ENCODE measurements at places on chromosomes 2 and 18.

- DNase-seq: no peak
Observed at GRCh38 chr2:126307740-126308139, 348.2 kb upstream of the GYPC start.

DNA sequence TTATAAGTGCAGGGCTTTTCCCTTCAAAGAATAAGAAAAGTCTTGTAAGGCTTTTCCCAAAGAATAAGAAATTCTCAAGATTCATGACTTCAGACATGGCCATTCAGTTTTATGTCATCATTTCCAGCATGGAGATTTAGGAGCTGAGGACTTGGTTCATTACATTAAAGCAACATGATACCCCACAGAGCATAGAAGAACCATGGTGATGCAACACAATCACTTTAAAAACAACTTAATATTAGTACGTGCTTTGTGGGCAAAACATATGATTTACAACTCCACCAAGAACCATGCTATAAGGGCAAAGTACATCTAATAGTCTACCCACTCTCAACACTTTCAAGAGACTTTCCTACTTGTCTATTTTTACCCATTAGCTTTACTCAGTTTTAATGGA, 214.4 kb downstream of the SRBD1 start:
- no peak for DNase-seq

DNA sequence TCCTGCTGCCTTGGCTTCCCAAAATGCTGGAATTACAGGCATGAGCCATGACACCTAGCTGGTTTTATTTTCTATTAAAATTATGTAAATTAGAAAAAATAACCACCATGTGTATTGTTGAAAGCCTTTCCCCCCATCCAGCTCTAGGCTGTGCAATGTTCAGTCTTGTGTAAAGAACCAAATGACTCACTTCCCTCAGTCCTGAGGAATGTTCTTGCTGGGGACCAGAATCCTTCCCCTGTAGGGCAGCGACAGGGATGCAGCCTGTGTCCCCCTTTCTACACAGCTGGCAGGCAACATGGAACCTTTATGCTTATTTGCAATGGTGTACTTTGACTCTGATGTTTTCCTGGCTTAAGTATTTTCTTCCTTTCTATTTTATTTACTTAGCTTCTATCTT, 29.4 kb downstream of the AOX1 start:
- no peak for DNase-seq

GRCh38 chr2:141856215-141856919, 274.4 kb downstream of the LRP1B start:
- no peak for DNase-seq

- DNase-seq: no peak
Observed at GRCh38 chr2:204249437-204249836, 295.8 kb upstream of the PARD3B start.

- no peak for DNase-seq
Observed at GRCh38 chr2:129117434-129117833, 798.8 kb upstream of the HS6ST1 start.

- no peak for DNase-seq
Observed at GRCh38 chr2:144876013-144876412, 356.1 kb upstream of the ZEB2 start.

DNA sequence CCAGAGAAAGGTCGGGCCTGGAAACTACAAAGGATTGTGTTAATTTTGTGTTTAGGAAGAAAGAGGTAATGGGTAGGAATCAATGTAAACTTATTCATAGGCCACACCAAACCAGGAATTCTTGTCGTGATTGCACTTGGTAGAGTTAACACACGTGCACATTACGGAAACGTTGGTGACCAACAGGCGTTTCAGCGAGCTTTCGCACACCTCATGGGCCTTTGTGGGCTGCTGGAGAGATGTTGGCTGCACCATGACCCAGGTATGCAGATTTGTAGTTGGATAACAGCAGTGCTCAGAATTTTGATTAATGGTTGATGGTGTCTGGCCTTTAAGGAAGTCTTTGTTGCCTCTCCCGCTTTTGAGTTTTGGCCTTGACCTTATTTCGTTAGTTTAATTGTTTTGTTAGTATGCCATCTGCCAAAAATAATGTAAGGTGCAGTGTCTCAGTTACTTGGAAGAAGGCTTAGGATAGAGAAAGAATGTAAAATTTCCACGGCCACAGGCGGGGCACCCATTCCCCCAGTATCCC, 1.9 kb downstream of the ZNF236 start:
- no peak for DNase-seq

DNA sequence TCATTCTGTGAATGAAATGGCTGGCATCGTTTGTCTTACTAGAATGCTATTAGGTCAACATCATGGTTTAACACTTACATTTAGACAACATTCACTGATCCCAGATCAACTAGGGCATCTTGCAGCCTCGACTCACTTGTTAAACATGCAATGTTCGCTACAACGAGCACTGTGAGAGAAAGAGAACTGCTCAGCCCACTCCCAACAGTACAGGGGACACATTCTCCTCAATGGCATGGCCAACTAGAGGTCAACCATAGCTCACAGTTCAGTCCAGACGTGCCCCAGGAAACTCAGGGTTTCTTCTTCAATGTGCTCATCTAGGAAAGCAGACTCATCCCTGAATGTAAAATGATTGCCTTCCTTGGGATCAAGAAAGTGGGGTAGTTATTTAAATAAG, 5.9 kb downstream of the WIPF1 start:
- DNase-seq: no peak

DNA sequence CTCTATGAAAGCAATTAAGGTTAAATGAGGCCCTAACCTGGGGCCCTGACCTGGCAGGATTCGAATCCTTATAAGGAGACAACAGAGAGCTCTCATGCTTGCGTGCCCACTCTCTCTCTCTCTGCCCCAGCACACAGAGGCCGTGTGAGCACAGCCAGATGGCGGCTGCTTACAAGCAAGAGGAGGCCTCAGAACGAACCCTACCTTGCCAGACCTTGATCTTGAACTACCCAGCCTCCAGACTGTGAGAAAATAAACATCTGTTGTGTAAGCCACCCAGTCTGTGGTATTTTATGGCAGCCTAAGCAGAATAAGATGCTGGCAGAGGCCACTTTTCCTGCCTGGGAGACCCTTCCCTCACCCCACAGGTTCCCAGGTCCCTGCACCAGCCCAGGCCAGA, 5.2 kb upstream of the UBE2F start:
- no peak for DNase-seq

DNA sequence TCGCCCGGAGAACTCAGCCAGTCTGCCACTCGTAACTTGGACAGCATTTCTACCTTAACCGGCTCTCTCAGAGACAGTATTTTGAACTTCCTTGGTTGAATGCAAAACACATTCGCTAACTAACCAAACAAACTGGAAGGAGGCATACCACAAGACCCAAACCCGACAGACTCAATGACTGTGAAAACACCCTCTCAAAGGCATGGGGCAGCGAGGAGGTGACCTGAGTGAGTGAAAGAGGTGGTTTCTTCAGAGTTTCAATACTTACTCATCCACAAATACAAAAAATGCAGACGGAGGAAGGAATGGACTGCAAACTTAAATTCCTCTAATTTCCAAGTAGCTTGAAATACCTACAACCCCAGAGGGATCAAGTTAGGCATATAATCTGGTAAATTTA, 132.9 kb downstream of the GAREM1 start:
- DNase-seq: no peak

DNA sequence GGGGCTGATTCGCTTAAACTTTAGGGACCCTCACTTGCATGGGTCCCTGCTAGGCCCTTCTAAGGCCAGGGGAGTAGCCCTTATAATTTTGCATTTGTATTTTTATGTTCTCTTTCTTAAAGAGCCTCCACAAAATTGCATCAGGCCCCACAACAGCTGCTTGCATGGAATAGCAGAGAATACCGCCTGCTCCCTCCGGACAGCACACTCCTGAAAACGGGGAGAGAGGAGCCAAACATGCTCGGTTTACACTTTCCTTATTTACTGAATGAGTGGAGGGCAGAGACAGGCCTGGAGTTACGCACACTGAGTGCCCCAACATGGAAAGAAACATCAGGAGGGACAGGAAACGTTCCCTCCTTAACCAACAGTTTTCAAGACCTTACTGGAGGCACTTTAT, 132.2 kb downstream of the ANTXR1 start:
- no peak for DNase-seq

DNA sequence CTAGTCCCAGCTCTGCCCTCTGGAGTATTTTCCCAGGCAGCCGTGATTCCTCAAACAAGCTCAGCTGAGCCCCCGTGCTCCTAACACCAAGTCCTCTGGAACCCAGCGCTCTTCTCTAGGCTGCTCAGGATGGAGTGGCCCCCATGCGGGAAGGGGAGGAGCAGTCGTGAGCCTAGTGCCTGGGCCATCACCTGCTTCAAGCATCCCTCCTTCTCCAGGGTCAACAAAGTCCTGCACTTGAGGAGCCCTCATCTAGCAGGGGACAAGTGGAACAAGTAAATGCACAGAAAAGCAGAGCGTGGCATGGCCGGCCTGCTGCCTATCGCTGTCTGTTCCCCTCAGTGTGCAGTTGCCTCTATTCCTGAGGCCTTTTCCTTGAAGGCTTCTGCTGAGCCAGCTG, 168.6 kb downstream of the INHBB start:
- DNase-seq: no peak

GRCh38 chr2:147420947-147421675, 423.7 kb upstream of the ACVR2A start:
- no peak for DNase-seq

DNA sequence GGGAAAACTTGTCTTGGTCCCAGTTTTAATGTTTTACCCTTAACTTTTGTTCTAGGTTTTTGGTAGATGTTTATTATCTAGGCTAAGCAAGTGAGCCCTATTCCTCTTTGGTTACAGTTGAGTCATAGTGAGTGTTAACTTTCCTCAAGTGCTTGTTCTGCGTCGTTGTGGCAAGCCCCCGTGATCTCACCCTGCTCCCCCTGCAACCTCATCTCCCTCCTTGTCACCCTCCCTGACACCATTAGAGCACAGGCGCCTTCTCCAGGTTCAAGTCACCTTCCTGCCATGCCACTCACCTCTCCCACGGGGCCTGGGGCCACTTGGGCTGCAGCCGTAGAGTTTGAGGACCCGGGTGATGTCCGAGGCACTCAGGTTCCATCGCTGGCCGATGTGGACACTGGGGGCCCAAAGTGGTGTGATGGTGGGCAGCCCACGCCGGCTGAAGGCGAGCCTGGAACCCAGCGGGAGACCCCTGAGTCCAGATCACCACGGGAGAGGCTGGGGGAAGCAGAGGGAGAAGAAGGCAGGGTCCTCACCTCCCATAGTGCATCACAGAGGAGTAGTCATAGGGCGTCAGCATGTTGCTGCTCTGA, 8.7 kb downstream of the ASTL start:
- DNase-seq: no peak

DNA sequence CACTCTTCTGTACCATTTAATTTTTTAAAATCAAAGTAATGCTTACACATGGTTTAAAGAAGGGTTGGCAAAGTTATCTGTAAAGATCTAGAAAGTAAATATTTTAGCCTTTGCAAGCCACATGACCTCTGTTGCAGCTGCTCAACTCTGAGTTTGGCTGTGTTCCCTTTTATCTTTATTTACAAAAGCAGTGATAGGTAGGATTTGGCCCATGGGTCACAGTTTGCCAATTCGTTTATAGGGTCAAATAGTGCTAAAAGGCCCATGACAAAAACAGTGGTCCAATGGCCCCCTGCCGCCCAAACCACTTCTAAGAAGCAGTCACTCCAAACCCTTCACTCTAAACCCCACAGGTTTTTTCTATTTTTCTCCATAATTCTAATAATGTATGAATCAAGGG, 124.8 kb downstream of the PARD3B start:
- DNase-seq: no peak

DNA sequence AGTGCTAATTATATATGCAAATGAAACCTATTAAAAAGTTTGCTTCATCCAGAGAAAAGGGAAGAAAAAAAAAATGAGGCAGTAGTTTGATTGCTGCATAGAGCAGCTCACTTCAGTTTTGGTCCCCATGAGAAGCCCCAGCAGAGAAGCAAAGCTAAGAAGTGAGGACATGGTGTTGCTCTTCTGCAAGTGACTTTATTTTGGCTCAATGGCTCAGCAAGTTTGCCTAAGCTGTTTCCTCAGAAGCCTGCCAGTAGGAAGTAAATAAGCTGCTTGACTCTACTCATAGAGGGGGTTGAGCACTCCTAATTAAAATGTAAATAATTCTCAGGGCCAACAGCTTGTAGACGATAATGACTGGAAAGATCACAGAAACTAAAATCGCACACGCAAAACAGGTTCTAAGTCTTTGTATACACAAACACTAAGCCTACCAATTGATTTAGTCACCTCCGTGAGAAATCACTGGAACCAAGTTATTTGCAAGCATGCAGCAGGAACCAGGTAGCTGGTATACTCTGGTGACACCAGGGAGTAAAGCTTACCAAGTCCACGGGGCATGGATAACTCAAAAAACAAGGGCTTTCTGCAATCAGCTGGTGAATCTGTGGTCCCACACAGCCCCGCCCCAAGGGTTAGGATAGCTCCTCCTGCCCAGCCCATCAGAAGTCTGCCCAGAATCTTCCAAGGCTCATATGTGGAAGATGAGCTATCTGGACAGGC, 39.7 kb upstream of the NABP1 start:
- no peak for DNase-seq

DNA sequence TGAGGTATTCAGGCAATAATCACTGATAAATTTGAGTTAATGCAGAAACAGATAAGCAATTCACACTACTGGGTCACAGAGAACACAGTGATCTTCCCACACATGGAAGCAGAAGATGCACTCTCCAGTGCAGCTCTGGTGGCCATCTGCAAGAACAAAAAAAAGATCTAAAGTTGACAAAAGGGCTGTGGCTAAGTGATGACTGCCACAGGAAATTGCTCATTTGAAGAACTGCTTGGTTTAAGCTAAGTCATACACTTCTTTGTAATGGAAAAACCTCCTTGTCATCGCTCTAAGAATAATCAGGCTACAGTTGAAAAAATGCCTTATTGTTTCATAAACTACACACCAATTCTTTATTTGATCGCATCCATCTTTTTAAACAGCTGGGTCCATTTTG, 115.1 kb downstream of the DTNB start:
- DNase-seq: peak; percentile 5

DNA sequence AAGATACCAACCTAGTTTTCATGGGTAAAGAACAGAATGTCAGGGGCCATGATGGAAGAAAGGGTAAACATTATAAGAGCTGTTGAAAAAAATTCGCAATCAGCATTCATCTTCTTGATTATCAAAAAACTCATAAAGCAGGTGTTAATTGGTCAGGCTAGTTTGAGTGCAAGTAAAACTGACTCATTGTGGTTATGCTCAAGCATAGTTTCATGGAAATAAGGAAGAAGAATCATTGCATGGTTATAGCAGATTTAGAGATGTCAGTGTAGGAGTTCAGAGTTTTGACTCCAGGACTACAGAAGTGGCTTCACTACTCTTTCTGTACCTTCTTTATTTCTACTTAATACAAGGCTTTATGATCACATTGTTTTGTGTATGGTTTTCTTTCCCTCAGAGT, 26.9 kb upstream of the CDH19 start:
- no peak for DNase-seq

DNA sequence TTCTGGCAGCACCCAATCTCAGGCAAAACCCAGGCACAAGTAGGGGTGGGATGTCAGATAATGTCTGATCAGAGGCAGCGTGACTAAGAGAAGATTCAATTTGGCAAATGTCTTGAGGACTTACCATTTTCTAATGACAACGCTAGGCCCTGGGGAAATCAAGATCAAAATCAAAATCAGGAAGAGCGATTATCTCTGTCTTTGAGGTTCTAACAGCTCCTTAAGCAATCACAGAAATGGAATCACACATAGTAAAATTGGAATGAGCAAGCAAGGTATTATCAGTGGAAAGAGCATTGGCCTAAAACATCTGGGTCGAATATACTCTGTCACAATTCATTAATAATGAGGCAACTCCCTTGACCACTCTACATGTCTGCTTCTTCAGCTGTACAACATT, 8.6 kb upstream of the SERPINB2 start:
- no peak for DNase-seq

- DNase-seq: no peak
Observed at GRCh38 chr2:72136331-72136730, 11.3 kb downstream of the CYP26B1 start.
